ENCODE measurements at places on chromosomes 12 and 14.

DNA sequence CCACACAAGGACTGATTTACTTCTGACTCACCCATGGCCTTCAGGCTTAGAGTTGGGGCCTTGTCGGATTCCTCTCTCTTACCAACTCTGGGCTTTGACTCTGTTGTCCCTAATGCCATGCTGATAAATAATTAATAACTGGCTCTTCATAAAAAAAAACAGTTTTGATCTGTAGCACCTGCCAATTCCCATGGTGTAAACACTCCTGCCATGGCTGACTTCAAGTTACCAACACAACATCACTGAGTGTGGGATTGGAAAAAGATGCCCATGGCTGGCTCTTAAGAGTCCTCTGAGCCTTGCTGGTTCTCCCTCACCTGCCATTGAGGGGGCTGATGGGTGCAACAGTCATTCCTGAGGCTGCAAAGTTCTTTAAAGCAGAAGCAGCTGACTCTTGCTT, 104.8 kb downstream of the KIF26A start:
- DNase-seq, result no peak

- DNase-seq, result no peak
These were observed 210.8 kb upstream of the NPAS3 start for GRCh38 chr14:32727832-32728231.

DNA sequence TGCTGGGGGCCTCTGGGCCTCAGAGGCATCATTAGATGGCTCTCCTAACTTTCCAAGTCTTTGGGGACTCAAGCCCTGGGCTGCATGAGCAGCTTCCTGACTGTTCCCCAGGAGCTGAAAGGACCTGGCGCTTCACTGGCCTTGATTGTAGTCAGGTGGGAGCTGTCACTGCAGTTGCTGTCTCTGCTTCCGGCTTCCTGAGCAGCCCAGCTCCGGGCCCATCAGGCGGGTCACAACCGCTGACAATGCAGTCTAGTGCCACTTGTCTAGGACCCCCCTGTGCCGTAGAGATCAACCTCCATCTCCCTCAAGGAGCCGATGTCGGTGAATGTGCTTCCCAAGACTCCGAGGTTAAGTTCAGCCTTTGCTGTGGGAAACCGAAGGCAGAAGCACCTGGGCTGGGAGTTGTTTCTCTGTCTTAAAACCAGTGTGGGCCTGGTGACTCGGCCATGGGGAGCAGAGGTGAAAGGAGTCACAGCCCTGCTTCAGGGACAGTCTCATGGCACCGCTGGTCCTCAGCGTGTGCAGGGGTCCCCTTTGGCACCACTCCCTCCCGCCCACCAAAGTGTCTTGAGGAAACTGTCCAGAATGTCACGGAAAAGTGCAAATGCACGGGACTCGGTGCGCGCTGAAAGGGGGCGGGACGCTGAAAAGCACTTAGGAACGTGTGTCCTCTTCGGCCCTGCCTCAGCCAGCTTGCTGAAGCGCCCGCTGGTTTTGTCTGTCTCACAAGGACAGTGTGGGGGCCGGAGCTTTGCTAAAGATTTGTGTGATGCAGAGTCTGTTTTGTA, 44.8 kb downstream of the PRIMA1 start:
- no peak for DNase-seq

- no peak for DNase-seq
These were observed 13.9 kb upstream of the TCP11L2 start for GRCh38 chr12:106288494-106289195.

GRCh38 chr14:73745571-73746519, 31.7 kb upstream of the PNMA1 start:
- DNase-seq, result no peak

DNA sequence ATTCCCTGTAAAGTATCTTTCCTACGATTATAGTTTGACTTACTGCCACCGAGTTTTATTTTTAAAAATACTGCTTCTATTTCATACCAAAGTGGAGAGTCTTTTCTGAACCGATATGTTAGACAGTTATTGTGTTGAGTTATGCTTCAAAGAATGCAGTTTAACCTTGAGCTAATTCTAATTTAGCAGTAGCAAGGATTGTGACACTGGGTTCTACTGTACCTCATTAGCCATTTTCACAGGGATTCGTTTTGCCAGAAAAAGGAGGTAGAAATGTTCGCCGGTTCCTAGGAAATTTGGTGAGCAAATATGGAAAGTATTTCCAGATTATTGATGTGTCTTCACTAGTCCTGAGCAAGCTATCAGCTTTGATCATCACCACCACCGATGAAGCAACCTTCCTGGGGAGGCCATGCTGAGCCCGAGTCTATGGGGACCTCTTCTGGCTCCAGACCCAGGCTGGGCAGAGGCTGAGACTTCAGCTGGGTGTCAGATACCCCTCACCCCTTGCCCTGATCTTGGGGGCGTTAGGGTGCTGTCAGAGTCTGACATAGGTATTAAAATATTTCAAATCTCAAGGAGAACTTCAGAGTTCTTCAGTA, 13.6 kb downstream of the GLRX5 start:
- no peak for DNase-seq

- DNase-seq, result no peak
These were observed 1.1 kb downstream of the NOC4L start for GRCh38 chr12:132145334-132145733.

All from H7 (cell line).